ENCODE measurements at places on chromosomes 11 and 22.
A peak's percentile ranks its signal among the peaks of the same experiment; 100 is the strongest.

- no peak for DNase-seq
These were observed 21.7 kb downstream of the TIMP3 start for GRCh38 chr22:32823024-32823730.

DNA sequence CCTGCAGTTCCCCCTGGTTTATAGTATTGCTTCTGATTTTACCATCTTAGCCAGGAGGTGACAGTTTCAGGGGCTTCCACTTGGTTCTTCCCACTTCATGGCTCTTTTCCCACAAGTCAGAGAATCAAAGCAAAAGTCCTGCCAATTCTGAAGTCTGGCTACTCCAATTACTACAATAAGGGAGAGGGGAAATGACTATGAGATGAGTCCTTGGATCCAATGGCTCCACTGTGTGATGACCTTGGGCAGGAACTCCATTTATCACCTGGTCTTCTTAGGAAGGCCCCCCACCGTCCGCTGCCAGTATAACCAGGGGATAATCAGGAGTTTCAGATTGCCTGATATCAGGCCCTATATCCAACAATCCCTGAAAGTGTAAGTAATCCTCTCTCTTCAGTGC lies 31.6 kb upstream of the CCND1 start:
- DNase-seq = no peak

DNA sequence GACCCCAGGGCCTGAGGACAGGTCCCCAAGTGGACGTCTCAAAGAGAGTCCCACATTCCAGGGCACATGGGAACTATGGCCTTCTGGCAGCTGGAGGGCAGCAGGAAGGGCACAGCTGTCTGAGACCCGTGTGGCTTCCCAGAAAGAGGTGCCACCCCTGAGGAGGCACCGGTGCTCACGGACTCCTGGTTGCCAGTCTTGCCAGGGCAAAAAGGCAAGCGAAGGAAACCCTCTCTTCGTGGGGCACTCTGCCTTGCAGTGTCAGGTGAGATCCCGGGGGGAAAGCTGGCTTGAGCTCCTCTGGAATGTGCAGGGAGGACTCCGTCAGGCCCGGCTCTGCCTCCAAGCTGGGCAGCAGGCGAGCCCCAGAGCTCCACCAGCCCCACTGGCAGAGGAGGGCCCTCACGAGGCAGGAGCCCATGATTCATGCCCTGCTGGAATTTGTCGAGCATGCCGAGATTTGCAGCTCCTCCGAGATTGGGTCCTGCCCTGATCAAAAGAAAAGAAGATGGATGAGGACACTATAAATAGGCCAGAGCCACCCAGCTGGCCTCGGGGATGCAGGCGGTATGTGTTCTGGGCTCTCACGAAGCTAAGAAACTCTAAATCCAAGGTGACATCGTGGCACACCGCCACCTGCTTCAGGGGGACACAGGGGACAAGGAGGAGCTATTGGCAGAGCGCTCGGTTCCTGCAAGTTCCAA lies 9.9 kb upstream of the CELSR1 start:
- peak; percentile 70 for DNase-seq

DNA sequence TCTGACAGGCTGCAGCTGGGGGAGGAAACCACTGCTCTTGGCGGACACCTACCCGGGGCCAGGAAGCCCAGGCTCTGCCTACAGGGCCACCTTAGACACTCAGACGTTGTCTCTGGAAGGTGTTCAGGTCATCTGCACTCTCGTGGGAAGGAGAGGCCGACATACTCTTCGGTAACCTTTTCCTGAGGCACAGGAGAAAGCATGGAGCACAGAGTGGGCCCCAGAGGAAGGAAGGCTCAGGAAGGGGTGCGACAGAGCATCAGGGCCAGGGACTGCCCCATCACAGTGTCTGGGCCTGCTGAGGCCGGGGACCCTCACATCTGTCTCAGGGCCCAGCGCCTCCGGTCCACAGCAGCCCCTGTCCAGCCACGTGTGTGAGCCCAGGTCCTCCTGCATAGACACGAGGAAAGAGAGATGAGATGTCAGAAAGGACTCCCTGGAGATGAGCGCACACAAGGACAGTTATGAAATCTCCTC lies 18.2 kb upstream of the TUB start:
- no peak for DNase-seq

DNA sequence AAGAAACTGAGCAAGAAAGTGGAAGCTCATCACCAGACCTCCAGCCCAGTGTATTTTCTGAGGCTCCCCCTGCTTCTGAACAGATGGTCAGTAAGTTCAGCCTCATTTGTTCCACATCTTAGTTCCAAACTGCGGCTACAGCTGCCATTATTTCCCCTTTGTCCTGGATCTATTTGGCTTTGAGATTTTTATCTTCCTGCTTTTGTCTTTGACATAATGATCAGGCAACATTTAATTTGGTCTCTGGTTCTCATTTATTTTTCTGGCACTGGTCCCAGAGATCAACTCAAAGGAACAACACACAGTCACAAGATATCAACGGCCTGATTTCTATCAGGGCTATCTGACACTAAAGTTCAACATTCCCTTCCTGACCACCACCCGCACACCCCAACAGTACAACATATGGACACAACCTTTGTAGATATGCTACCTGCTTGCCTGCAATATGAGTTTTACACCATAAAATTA lies 137.5 kb downstream of the FAM76B start:
- no peak for DNase-seq

DNA sequence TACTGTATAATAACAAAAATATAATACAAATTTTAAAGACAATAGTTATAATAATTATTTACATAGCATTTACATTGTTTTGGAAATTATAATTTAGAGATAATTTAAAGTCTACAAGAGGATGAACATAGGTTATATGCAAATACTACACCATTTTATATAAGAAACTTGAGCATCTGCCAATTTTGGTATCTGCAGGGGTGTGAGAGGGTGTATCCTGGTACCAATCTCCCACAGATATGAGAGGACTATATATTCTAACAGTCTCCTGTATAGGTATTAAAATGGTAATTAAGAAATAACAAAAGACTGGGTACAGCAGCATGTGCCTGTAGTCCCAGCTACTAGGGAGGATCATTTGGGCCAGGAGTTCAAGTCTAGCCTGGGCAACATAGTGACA lies 134.4 kb downstream of the APOL5 start:
- DNase-seq = no peak

DNA sequence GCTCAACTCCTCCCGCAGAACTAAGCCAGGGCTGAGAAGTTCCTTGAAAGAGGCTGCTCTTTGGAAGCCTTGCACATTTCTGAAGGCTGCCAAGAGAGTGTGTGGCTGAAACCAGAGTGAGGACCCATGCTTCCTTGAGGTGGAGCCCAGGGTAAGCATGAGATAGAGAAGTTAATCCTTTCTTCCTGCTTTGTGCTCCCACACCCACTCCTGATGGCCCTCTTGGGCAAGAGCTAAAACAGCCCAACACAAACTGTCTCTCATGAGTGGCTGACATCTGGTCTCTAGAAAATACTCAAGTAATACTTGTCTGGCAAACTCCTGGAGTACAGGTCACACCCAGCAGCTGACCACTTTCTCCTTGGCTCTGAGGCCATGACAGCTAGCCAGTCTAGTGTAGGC lies 523.7 kb downstream of the INSC start:
- DNase-seq = no peak

GRCh38 chr11:64998141-64998540 lies 1.4 kb upstream of the BATF2 start:
- no peak for DNase-seq

DNA sequence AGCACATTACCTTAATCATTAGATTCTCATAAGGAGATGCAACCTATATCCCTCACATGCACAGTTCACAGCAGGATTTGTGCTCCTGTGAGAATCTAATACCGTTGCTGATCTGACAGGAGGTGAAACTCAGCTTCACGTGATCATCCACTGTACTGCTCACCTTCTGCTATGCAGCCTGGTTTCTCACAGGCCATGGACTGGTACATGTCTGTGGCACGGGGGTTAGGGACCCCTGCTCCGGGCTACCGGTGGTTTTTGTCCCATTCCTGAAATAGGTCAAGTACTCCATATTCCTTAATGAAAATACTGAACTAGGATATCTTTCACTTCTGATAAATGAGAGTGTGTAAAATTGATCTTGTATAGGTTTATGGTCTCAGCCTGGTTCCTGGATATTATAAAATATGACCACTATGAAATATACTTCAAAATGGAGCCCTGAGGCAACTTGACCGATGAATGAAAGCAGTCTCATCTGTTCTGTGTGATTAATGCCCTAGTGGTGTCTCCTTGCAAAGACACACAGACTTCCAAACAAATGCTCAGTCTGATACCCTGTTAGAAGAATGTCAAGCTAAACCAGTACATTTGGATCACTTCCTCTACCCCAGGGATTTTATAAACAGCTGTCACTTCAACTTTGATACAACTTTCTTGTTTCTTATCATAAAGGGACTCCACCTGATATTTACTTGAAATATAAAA lies 492.9 kb upstream of the ANO3 start:
- peak; percentile 2 for DNase-seq

GRCh38 chr22:41274856-41275255 lies 11.1 kb downstream of the RANGAP1 start:
- no peak for DNase-seq

DNA sequence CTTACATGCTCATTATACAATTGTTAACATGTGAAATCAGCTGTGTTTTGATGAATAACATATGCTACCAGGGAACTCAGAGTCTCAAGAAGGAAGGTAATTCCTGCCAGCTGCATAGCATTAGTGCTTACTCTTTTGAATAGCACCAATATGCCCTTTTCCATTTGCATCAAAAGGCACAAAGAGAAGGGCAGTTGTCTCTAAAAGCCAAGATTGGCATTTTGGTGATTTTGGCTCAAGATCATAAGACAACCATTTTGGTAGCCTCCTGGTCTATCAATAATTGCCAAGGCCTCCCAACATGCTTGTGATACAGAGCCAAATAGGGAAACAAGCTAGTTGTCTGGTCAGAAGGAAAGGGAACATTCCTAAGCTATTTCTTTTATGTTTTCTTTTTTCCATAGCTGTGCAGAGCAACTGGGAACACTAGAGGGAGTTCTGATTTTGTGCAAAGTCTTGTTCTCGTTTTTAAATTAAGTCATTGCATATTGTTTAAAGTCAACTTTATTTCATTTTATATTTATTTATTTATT lies 416.7 kb upstream of the CHORDC1 start:
- no peak for DNase-seq

DNA sequence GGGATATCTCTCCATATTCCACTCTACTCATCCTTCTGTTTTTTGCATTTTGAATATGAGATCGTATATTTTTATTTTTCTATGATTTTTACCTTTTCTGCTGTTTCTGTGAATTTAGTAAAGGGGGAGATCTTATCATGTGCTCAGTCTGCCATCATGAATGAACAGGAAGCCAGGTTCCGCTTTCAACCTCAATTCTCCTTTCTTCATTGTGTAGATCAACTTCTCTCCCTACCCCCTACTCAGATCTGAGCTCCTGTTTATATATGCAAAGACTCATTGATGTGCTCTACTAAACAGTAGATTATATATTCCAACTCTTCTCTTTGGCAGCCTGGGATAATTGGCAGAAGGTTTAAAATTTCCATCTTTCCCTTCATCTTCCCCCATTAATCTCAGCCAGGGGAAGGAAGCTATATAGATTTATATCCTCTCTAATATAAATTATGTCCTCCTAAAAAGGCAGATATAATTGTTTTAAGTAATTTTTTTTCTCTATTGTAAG lies 336.7 kb upstream of the PLET1 start:
- DNase-seq = no peak

- DNase-seq = no peak
These were observed 30.2 kb upstream of the B3GAT1 start for GRCh38 chr11:134442246-134442645.

DNA sequence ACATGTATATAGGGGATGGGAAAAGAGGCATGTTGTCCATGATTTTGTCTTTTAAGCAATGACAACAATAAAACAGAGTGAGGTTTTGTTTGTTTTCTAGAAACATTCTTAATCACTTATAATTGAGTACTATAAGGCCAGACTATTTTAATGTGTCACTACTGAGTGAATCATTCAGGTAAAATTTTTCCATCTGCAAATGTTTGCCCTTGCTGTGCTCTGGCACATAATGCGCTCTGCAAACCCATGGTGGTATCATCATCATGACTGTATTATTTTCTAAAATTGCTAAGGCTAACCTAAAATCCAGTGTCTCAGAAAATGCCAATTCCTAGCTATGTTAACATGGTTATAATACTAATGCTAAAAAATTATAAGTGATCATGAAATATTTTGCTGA lies 261.2 kb downstream of the CADM1 start:
- DNase-seq = no peak

DNA sequence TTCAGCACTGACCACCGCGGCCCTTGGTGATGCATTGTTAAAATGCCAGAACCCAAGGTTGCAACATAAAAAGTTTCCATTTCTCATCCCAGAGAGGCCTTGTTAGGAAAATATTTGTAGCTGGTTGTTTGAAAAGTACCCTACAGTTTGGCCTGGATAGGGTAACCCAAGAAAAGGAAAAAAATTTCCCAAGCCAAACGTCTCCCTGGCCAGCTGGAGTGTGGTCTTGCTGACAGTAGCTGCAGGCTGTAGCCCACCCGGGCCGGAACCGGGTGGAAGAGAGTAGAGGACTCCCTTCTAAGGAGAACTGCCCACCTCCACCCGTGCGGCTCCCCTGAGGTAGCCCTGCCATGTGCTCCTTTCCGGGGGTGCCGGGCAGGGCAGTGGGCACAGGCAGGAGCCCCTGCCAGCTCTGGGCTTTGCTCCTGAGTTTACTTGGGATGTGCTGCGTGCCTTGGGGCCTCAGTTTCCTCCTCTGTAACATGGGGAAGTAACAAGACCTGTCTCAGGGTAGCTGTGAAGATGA lies 38.5 kb downstream of the IGHMBP2 start:
- no peak for DNase-seq

DNA sequence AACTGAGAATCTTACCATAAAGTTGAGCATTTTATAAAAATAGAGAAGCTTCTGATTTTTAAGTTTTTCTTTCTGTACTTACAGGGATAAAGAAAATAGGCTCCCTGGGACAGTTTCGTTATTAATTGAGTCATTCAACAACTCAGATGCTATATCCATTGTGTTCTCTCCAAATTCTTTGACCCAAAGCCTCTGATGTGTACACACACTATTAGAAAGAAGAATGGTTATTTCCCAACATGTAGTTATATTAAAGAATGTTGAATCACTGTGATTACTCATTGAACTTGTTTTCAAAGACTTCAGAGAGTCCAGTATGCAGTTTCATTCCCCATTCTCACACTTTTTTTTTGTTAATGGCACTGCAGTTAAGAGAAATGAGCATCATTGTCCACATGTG lies 734.3 kb upstream of the ARHGAP42 start:
- no peak for DNase-seq

GRCh38 chr22:35311551-35311999 lies 11.9 kb downstream of the TOM1 start:
- DNase-seq = no peak

DNA sequence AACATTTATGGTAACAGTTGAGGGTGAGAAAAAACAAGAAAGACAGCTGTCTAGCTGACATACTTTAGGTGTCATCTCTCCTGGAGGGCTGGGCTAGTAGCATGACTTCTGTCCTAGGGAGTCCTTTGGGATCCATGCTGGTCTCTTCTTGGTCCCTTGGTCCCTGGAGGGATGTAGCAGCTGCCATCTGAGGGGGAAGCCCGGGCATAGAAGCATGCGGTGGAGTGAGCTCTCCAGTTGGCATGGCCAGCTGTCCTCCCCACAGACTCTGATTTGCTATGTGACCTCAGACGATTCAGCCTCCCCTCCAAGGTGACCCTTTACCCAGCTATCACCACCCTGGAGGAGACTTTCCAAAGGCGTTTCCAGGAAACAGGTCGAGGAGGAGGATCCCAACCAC lies 28.7 kb downstream of the POU2F3 start:
- DNase-seq = no peak

- no peak for DNase-seq
These were observed 90.6 kb downstream of the LARGE1 start for GRCh38 chr22:33829546-33830280.
